Activated CD4-positive, alpha-beta memory T cell treated with anti-CD3 and anti-CD28 coated beads for 36 hours (primary cell): ENCODE measurements at places on chromosomes 2 and 18. TPM values are rescaled to one million over a fixed set of nuclear protein-coding genes. Genes with fewer than 3 reads are reported as not detected.
A peak's percentile ranks its signal among the peaks of the same experiment; 100 is the strongest.

DNA sequence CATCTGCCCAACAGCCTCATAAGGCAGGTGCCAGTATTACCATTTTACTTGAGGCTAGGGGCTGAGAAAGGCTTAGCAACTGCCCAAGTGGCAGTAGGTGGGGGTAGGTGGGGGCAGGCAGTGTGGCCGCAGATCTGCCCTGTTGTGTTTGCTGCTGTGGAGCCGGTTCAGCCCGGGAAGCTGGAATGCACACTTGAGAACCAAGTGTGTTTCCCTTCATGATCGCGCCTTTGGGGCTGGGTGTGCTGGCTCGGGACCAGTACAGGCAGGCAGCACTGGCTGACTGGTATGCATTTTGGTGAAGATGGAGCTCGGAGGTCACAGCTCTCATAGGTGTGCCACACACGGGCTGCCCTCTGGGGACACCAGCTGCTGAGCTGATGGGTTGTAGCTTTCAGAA is 85.1 kb downstream of the CABLES1 start:
- no peak for DNase-seq

GRCh38 chr2:122072666-122073065 is 317.2 kb downstream of the TSN start:
- DNase-seq: no peak

- no peak for DNase-seq
These were observed 58.0 kb upstream of the SMAD7 start for GRCh38 chr18:49008716-49009115.

- DNase-seq: no peak
These were observed 456 bp downstream of the LRP1B start for GRCh38 chr2:142130111-142131009.

The ZNF804A gene
- total RNA-seq: not detected

GRCh38 chr2:50438259-50438658 is 593.7 kb downstream of the NRXN1 start:
- DNase-seq: no peak

The LRRTM1 gene
- total RNA-seq: not detected

The IL1R1 gene
- 20.4 TPM for total RNA-seq

DNA sequence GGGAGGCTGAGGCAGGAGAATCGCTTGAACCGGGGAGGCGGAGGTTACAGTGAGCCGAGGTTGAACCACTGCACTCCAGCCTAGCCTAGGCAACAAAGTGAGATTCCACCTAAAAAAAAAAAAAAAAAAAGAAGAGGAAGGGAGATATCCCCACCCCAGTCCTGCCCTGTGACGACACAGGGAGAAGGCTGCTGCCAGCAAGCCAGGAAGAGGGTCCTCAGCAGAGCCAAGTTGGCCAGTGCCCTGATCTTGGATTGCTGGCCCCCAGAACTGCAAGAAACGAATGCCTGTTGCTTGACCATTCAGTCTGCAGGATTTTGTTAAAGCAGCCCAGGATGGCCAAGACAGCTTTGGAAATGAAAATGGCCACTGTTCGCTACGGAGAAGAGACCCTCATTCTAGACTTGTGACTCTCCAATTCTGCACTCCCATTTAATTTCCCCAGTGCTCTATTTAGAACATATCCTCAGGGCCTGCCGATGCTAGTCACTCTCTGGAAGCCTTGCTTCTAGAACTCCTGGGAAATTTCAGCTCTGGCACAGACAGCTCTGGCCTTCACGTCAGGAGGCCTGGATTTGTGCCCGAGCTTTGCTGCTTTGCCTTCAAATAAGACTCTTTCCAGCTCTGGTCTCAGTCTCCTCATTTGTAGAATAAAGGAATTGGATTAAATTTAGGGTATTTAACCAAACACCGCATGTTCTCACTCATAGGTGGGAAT is 15.7 kb upstream of the AMMECR1L start:
- no peak for DNase-seq

- DNase-seq: no peak
These were observed 234.7 kb downstream of the C1D start for GRCh38 chr2:67828066-67828465.

The G6PC2 gene
- not detected for total RNA-seq

DNA sequence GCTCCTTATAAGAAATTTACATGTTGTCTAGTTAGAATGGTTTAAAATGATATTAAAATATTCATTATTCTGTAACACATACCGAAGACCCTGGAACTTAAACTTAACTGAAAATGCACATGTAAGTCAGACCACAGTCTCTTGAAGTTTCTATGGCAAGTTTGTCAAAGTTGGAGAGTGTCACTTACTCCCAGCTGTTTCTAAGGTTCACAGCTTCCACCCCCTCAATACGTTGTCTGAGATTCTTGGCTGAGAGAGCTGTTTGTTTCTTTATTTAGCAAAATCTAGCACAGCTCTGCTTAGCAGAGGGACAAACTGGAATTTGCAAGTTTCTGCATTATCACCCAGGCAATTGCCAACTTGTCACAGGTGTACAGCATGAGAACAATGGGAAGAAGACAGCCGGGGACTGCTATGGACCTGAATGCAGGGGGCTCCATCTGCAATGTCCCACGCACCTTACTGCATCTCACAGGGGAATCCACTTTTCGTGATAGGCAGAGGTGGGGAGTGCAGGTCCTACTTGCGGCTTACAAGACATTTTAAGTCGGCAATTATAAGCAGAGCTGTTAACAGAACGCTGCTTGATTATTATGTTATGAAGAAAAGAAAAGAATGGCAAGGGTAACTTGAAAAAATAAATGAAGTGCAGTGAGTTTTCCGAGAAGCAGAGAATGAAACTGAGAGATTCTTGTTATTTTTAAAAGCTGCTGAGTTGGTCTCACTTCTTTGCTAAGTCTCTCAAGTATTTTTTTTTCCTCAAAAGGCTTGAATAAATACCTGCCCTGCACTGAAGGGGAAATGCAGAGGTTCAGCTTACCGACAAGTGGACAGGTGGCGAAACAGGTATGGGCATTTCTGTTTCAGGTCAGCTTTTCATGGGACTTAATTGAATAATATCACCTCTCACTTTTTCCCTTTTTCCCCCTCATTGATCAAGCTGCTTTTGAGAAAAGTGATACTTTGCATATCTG is 1072.1 kb upstream of the FANCL start:
- DNase-seq: no peak

The REG1B gene
- total RNA-seq: not detected

- DNase-seq: peak; percentile 48
These were observed 11.1 kb upstream of the SATB2 start for GRCh38 chr2:199468561-199469513.

- DNase-seq: no peak
These were observed 84.9 kb downstream of the SCN1A start for GRCh38 chr2:166042768-166043390.

DNA sequence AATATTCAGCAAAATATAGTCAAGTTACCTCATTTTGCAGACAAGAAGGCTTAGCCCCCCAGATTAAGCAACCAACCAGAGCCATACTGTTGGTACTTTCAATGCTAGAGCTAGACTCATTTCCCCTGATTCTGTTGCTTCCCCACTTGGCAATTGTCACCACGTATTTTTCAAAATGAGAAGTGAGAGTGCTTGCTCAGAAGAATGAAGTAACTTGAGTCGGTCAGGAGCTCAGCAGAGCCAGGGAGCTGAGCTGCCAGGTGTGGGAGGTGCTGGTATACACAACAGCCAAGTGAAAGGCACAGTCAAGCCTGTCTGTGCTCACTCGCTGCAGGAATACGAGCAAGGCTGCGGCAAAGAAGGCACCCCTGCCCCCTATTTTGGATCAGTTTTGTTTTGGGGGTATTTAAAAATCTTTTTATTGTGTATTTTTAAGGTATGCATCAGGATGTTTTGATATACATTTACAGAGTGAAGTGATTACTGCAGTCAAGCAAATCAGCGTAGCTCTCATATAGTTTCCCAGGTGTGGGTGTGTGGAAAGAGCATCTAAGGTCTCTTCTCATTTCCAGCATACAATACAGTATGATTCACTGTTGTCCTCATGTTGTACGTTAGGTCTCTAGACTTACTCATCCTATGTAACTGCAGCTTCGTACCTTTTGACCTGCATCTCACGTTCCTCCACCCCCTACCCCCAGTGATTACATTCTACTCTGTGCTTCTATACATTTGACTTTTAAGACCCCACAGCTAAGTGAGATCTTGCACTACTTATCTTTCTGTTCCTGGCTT is 62.4 kb downstream of the MRPS9 start:
- peak; percentile 26 for DNase-seq

The MYCN gene
- 0.38 TPM for total RNA-seq
